ENCODE measurements at places on chromosomes 16 and 17. TPM values are rescaled to one million over a fixed set of nuclear protein-coding genes. Genes with fewer than 3 reads are reported as not detected.

Gene ABCA8
- polyA plus RNA-seq: 9.7 TPM

Gene QPRT
- polyA plus RNA-seq: 16.0 TPM

Gene TOM1L2
- 24.1 TPM for polyA plus RNA-seq

- DNase-seq: no peak
Measured at GRCh38 chr16:83900571-83900970, 1.7 kb downstream of the MLYCD start.

DNA sequence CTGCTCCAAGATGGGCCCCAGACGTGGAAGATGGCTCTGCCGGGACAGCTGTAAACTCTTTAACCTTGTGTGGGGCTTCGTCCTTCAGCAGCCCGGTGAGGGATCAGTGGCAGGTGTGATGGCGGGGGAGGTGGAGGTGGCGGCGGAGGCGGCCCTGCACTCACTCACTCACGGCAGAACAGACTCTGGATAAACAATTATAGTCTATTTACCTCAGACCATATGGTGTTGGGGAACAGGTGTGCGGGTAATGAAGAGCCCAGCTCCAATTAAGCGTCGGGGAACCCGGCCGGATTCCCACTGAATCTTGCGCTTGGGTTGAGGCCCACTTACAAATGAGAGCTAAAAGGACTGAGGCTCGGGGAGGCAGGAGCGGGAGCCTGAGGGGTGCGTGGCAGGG lies 104.3 kb upstream of the SDK2 start:
- DNase-seq: no peak

DNA sequence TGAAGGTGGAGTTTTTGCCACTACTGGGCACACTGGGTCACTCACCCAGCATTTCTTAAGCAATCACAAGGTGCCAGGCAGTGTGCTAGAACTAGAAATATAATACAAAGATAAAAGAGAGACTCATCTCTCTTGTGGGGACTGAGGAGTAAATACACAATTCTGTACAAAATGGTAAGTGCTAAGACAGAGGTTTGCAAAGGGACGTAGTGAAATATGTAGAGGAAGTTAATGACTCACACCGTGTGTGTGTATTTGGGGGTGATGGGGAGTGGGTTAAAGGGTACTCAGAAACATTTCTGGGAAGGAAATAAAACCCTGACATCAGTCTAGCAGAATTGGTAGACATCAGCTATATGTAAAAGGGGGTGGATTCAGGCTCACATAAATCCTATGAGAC lies 389.3 kb downstream of the CA10 start:
- no peak for DNase-seq

GRCh38 chr16:66159987-66160386 lies 206.5 kb upstream of the CDH5 start:
- no peak for DNase-seq

DNA sequence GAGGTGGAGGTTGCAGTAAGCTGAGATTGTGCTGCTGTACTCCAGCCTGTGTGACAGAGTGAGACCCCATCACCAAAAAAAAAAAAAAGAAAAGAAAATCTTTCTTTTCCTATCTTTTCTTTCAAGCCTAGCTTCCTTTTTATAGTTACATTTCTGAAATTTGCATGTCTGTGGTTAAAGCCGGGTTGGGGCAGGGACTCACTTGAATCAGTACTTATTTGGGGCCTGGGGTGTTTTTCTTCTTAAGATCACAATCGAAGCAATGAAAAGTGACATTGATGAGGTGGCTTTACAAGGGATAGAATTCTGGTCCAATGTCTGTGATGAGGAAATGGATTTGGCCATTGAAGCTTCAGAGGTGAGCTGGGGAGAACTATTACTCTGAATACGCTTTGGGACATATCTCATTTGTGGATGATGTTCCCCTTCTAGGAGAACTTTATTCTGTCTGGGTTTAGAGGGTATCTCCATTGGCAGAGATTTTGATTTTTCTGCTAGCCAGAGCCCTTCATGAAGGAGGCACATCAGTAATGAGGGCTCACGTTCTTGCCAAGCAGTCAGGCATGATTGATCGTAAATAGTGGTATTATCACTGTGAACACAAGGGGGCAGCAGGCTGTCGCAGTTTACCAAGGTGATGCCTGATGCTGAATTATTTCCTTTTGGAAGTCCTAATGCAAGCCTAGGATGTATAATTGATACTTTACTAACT lies 14.3 kb downstream of the KPNB1 start:
- DNase-seq: no peak

DNA sequence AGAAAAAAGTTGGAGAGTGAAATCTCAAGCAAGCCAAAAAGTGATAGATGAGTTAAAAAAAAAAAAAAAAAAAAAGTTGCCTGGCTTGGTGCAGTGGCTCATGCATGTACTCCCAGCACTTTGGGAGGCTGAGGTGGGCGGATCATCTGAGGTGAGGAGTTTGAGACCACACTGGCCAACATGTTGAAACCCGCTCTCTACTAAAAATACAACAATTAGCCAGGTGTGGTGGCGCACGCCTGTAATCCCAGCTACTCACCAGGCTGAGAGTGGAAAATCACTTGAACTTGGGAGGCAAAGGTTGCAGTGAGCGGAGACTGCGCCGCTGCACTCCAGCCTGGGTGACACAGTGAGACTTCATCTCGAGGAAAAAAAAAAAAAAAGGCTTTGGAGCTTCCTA lies 668.8 kb downstream of the WWOX start:
- DNase-seq: no peak
